GM03348 (cell line): ENCODE measurements at places on chromosomes 2 and 18.

- DNase-seq: peak; percentile 75
Observed at GRCh38 chr2:217277646-217278398, 418.0 kb upstream of the TNP1 start.

GRCh38 chr2:49004036-49004626 is 150.2 kb downstream of the FSHR start:
- no peak for DNase-seq

DNA sequence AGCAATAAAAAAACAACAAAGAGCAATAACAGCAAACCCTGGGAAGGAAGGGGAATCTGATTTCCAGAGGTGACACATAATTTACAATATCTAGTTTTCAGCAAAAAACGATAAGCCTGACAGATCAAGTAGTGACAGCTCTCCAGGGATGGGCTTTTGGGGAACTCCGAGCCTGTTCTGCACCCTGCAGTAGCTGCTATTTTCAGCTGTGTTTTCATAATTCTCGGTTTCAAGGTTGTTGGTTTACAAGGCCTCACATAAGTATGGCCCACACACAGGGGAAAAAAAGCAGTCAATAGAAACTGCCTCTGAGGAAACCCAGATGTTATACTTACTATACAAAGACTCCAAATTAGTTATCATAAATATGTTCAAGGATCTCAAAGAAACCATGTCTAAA is 67.7 kb upstream of the CTLA4 start:
- no peak for DNase-seq

- peak; percentile 43 for DNase-seq
Observed at GRCh38 chr2:23269747-23270146, 115.2 kb upstream of the KLHL29 start.

GRCh38 chr2:70513738-70514137 is 39.9 kb downstream of the TGFA start:
- no peak for DNase-seq

DNA sequence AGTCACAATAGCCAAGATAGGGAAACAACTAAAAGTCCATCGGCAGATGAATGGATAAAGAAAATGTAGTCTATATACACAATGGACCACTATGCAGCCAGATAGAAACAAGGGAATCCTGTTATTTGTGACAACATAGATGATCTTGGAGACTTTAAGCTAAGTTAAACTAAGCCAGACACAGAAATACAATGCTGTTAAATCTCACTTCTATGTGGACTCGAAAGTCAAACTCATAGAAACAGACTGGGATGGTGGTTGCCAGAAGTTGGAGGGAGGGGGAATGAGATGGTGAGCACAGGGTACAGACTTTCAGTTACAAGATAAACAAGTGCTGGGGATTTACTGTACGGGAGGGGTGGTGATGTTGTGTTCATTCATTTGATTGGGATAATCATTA is 5.4 kb upstream of the CNDP1 start:
- no peak for DNase-seq

GRCh38 chr2:12006850-12007249 is 260.4 kb downstream of the LPIN1 start:
- DNase-seq: no peak

DNA sequence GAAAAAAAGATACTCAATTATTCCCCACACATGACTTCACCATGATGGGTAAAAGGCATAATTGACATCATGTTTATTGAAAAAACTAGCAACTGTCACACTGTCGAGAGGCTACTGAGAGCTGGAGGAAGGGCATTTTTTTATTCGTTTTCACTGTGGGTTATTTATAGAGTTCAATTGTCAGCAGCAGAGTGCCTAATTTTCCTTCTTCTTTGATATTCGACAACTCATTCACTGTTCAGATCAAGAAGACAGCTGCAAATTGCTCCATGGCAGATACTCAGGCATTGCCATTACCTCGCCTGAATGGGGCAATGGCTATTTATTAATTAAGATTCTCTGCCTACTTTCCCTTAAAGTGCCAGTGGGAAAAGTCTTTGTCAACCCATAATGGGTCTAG is 197.5 kb upstream of the NRP2 start:
- no peak for DNase-seq

DNA sequence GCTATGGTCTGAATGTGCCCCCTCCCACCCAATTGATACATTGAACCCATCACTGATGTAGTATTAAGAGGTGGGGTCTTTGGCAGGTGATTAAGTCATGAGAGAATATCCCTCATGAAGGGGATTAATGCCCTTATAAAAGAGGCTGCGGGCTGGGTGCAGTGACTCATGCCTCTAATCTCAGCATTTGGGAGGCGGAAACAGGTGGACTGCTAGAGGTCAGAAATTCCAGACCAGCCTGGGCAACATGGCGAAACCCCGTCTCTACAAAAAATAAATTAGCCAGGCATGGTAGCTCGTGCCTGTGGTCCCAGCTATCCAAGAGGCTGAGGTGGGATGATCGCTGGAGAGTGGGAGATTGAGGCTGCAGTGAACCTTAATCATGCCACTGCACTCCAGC is 14.3 kb downstream of the POLR2D start:
- no peak for DNase-seq

DNA sequence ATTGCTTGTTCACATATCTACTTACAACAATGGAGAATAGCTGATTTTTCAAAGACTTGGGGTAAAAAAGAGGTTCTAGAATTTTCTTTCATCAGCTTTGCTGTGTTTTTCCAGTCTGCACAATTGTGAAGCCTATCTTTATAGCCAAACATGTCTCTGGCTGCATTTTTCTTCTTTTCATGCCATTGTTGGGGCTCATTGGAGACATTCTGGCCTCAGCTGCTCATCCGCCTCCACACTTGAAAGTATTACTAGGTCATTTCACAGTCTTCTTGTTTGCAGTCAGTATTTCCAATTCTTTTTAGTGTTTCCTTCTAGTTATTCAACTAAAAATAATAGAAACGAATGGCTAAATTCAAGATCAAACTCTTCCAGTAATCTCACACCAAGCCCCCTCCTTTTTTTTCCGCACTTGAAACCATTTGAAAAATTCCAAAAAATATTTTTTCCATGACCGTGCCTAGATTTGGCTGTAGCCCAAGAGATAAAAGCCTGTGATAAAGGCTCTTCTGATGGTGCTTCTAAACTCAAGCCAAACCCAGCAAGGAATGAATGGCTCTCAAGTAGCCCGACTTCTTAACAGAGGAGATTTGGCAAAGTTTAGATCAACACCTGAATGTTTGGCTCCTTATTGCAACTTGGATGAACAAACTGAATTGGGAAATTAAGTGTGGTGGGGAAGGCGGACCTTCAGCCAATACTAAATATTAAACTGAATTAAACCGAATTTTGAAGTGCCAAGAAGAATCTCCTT is 103.4 kb downstream of the NRP2 start:
- DNase-seq: peak; percentile 14

GRCh38 chr2:179843541-179843940 is 17.9 kb downstream of the ZNF385B start:
- no peak for DNase-seq

GRCh38 chr18:50717563-50717962 is 102.3 kb downstream of the MRO start:
- no peak for DNase-seq

DNA sequence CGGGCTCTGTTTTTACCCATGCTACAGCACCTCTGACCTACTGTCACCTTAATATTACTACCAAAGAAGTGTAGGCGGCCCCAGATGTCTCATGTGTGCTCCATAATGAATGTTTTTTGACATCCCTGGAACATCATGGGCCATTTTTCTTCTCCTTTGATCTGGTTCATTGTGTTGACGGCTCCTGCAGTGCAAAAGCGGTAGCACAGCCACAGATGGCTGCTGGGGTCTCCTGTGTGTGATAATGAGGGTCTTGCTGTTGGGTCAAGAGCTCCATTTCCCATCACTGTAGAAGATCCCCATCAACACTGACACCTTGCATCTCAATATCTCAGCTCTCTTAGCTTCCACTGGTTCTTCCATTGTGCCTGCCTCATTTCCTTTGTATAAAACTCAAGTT is 95.0 kb downstream of the CDH20 start:
- DNase-seq: no peak

GRCh38 chr18:50862401-50862800 is 16.5 kb upstream of the ME2 start:
- DNase-seq: no peak

DNA sequence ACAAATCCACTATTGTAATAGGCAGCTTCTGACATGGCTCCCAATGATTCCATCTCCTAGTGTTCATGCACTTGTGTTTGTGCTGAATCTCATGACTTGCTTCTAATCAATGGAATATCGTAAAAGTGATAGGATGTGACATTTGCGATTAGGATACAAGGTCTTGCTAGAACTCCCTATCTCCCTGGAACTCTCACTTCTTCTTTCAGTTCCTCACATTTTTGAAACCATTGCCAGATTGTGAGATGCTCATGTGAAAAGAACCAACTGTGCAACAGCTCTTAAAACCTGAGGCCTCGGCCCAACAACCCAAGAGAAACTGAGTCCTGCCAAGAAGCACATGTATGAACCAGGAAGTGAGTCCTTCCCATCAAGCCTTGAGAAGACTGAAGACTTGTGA is 226.9 kb upstream of the DTNA start:
- DNase-seq: no peak

- DNase-seq: no peak
Observed at GRCh38 chr18:73296686-73297085, 428.9 kb upstream of the NETO1 start.

DNA sequence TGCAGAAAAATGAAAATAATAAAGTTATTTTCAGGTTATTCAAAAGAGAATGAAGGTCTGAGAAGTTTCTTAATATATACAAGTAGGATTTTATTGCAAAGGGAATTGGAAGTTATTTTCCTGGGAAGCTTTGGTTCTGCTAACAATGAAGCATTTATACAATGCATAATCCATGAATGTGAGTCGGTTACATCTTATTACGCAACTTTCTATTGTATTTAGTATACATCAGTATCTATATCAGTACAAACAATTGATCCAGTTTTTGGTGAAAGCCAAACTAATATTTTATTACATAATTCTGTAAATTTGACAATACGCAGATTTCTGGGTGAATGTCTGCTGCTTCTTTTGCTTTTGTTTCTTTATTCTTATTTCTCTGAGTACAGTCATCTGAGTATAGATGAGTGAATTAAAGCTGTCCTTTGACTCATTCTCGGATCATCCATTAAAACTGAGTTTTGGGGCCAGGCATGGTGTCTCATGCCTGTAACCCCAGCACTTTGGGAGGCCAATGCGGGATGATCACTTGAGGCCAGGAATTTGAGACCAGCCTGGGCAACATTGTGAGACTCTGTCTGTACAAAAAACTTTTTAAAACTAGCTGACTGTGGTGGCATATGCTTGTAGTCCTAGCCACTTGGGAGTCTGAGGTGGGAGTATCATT is 108.5 kb downstream of the SOCS6 start:
- DNase-seq: no peak

DNA sequence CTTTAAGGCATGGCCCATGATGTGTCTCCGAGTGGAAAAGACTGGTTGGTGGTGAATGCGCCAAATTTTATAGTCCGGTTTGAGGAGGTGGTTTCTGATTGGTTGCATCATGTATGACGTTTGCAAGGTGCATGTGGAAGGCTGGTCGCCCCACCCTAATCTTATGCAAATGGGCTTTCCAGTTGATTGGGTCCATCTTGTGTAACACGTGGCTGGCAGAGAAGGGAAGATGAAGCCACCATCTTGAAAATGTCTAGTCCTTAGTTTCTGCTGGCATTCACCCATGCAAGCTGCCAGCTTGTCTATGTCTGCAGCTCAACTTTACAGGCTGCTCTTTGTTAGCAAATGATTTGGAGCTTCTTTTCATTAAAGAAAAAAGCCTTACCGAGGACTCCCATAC is 132.2 kb downstream of the PIK3C3 start:
- no peak for DNase-seq

DNA sequence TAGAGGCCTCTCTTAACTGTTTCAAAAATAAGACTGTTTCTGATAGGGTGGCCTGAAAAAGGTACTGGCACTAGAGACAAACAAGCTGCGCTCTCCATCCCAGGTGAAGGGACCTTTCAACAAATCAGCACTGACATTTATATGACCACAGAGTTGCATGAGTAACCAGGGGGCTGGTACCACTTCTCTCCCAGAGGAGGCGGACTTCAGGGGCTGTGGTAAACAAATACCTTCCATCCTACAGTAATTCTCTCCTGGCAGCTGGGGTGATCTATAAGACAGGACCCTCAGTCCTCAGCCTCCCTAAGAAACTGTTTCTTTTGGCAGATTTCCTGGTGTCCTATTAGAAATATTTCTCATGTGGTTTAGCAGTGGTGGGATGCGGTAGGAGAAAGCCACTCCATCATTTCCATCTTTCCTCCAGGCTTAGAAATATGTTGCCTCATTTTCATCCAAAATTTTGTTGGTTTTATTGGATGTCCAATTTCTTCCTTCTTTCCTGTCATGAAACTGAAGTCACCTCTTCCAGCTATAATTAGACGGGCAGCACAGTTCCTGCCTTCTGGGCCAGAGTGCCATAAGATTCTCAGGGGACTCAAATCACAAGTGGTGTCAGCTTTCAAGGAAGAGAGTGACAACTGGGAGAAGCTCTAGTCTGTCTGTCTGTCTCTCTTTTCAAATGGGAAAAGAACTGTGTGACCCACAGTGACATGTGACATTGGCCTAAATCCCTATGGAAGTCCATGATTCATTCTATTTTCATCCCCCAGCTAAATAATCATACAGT is 96.4 kb downstream of the CYRIA start:
- no peak for DNase-seq

GRCh38 chr2:67642046-67642382 is 244.9 kb downstream of the ETAA1 start:
- no peak for DNase-seq

DNA sequence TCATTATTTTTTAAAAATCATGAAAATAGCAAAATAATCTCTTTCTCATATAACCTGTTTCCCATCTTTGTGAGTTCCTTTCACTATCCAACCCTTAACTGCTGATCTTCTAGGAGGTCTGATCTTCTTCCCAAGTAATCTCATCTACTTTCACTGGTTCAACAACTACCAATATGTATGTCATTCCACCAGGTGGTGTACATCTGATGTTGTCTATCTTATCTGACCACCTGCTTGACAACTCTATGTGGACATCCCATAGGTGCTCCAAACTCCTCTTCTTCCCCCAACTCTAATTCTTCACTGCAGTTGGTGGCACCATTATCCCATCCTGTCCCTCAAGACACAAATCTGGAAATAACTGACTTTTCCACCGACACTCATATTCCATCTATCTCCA is 62.5 kb downstream of the FAM228A start:
- DNase-seq: no peak

DNA sequence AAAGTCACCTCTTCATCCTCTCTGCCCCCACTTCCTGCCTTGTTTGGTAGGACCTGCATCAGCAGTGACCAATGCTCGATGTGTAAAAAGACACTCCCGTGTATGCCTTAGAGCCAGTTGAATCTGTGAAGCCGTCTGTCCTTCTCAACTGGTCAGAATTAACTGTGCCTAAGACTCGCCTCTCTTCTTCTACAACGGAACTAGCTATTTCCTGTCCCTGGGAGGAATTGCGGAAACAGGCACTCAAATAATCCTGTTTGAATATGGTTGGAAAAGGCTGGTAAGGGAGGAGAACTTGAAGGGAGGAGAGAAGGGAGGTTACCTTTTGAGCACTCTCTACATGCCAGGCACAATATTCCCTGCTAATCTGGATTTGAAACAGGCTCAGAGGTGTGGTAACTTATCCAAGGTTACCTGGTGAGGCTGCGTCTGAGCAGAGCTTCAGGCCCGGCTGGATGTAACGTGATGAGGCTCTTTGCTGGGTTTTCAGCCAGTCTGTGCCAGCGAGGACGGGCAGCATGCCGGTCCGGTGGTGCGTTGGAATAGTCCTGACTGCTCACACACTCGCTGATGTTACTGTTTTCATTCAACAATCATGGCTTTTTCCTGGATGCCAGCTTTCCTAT is 127.0 kb downstream of the FAM168B start:
- no peak for DNase-seq

- peak; percentile 18 for DNase-seq
Observed at GRCh38 chr2:8676921-8677645, 4.8 kb upstream of the ID2 start.
